ENCODE measurements at places on chromosomes 7 and 10.

- DNase-seq = no peak
These were observed 68.0 kb downstream of the GBF1 start for GRCh38 chr10:102313221-102313896.

GRCh38 chr10:84308481-84309304 lies 19.7 kb upstream of the CCSER2 start:
- DNase-seq = no peak

- DNase-seq = no peak
These were observed 205.2 kb upstream of the SVIL start for GRCh38 chr10:29839826-29840515.

GRCh38 chr10:127194111-127194510 lies 2.3 kb downstream of the INSYN2A start:
- no peak for DNase-seq

DNA sequence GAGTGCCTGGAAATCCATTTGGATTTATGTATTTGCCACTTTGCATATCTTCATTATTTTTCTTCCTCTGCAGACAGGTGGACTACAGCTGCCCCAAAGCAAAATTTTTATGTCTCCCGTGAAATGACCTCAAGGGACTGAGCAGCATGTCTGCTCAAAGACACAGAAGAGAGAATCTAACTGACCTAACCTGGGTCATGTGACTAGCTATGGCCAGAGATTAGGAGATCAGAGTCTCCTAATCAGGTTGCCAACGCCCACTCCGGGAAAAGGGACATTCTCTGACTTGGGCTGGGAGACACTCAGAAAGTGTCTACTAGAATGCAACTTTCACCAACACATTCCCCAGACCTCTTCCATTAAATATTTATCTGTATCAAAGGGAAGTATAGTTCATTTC lies 2.5 kb upstream of the BAMBI start:
- no peak for DNase-seq

- DNase-seq = no peak
These were observed 271.3 kb downstream of the FGFR2 start for GRCh38 chr10:121326905-121327304.

DNA sequence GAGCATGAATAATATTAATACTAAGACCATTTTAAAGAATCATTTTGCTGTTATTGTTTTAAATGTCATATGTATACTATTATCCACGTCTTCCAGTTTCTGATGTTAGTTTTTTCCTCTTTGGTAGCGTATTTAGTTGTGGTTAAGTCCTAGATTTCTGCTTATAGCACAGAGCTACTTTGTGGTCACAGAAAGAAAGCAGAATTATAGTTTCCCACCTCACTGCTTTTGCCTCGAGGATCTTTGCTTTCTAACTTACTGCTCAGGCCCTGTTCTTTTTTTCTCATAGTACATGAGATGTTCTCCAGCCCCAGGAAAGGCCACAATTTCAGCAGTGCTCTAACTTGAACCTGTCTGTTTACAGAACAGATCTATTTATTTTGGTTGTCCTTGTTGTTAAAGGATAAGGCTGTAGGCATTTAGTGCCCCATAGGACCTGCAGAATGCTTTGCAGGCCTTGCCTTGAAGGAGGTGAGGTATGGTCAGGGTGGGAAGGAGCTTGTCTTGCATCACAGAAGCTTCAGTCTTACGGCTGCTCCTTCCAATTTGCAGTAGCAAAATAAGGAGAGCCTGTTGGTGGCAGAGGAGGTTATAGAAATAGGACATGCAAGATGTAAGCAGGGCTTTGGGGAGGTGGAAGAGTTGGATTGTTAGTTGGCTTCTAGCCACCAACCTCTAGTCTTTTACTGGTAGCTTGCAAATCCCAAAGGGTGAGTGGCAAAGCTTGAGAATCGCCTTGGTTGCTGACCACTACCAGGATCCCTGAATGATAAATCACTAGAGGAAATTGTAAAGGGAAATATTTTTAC lies 129.1 kb downstream of the LRRC4 start:
- DNase-seq = no peak

GRCh38 chr10:132383101-132383500 lies 13.9 kb upstream of the PWWP2B start:
- no peak for DNase-seq

GRCh38 chr10:95451150-95451549 lies 110.0 kb downstream of the SORBS1 start:
- no peak for DNase-seq

GRCh38 chr10:51251110-51251509 lies 176.8 kb downstream of the PRKG1 start:
- DNase-seq = no peak

- DNase-seq = no peak
These were observed 989.0 kb downstream of the GATA3 start for GRCh38 chr10:9043466-9043865.

- peak; percentile 39 for DNase-seq
These were observed 860 bp downstream of the SEC31B start for GRCh38 chr10:100518761-100519241.

DNA sequence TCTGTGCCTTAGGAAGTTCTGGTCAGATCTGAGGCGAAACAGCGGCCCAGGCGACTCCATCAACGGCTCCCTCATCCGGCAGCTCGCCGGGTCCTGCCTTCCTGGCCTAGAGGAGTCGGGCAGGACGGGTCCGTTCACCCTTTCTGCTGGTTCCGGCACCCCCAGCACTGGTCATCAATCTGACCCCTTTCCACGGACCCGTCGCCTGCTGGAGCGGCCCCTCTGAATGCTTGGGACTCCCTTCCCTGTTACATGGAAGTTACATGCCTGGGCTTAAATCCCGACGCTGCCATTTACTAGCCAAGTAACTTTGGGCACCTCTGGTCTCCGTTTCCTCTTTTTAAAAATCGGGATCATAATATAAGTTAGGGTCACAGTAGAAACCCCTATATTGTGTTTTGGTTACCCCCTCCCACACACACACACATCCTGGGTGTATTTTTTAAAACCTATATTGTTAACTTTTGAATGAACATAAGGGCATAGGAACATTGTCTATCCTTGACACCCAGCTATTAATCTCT lies 607 bp upstream of the GGCT start:
- DNase-seq = no peak

GRCh38 chr7:98223898-98224700 lies 12.9 kb downstream of the BHLHA15 start:
- no peak for DNase-seq

GRCh38 chr7:1290679-1291356 lies 58.1 kb downstream of the UNCX start:
- DNase-seq = no peak

GRCh38 chr10:120609006-120609405 lies 152.0 kb downstream of the PLPP4 start:
- no peak for DNase-seq

DNA sequence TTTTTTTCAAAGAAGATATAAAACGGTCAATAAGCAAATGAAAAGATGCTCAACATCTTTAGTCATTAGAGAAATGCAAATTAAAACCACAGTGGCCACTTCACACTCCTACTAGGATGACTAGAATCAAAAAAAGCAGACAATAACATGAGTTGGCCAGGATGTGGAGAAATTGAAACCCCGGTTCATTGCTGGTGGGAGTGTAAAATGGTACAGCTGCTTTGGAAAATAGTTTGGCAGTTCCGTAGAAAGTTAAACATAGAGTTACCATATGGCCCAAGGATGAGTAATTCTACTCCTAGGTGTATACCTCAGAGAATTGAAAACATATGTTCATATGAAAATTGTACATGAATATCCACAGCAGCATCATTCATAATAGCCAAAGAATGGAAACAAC lies 573.3 kb downstream of the GALNT17 start:
- DNase-seq = no peak

GRCh38 chr10:48473704-48474103 lies 131.2 kb downstream of the ARHGAP22 start:
- no peak for DNase-seq

DNA sequence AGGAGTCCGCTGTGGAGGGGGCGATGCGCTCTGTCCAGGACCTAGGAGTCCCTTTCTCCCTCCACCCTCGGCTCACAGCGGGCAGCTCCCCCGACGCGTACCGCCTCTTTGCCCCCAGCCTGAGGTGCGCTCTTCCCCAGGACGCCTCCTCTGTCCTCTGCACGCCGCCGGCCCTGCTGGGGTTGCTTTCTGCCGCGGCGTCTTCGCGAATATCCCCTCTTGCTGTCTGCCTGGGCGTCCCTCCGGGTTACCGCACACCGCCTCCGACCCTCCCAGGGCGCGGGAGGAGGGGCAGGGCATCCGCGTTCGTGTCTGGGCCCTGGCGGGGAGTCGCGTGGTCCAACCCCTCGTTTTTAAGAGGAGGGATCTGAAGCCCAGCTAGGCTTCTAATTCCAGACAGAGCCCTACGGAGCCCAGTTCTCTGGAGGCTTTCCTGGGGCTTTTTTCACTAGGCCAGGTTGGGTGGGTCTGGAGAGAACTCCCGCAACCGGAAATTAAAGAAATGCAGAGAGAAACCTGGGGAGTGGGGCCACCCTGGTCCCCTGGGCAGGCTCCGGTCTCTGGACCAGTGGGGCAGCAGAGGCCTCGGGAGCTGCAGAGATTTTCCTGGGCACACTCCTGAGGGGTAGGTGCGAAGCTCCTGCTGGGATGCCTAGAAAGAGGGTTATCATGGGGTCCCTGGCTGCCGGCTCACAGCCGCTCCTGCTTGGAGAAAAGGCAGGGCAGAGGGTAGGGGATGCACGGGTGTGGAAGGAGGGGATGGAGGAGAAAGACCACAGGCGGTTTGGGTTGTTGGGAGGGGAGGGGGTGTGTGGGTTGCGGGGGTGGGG lies 166.9 kb downstream of the UBE2H start:
- DNase-seq = no peak

GRCh38 chr10:58220769-58221451 lies 46.8 kb downstream of the IPMK start:
- no peak for DNase-seq

DNA sequence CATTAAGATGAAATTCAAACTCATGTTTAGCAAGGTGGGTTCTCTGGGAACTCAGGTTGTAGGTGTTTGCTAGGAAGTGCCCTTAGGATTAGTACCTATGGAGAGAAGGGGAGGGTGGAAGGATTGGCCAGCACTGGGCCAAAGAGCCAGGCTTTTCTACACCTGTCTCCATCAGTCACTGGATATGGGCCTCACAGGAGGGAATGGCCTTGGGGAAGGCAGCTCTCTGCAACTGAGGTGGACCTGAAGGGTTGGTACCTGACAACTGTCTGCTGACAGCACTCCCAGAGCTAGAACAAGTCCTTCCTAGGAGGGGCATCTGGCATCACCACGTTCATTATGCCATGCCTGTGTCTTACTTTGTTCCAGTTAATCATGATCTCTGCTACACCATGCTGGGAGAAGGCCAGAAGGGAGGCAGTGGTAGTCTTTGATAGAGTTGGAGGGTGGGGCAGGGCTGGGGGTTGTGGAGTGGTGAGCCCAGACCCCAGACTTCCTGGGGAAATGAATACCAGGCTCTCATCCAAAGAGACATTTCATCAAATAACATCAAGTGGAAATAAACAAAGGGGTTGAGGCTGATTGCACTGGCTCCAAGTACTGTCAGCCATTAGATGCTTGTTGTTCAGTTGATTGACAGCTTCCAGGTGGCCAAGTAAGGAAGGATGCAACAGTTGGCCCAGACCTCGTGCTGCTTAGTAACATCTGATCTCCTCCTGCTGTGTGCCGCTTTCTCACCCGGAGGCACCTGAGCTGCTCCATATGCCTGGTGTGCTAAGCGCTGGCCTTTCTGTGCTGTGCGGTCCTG lies 70.6 kb upstream of the PIK3CG start:
- DNase-seq = no peak
